ENCODE measurements at places on chromosomes 11 and 22.

DNA sequence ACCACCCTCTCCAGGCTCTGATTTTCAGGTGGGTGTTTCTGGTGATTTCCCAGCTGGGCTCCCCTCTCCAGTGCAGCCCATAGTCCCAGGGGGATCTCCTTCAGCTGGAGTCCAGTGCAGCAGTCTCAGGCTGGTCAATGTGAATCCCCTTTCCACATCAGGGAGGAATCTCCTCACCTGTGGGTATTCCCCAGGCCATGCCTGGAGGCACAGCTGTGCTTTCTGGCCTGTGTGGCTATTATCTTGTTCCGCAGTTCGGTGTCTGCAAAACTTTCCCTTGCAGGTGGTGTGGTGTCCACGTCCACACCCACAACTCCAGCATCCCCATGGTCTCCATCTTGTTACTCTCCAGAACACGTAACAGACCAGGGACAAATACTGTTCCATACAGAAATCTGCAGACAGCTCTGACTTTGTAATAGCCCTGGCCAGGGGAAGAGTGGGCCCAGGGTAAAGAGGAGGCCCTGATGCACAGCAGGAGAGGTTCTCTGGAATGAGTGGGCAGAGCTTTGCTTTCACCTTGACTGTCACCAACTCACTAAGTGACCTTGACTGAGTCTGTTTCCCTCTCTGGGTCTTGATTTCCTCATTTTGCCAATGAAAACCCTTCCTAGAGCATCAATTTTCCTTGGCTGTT, 183.2 kb downstream of the CSNK2A3 start:
- no peak for DNase-seq

- no peak for DNase-seq
Observed at GRCh38 chr11:46049325-46049897, 71.8 kb downstream of the PHF21A start.

DNA sequence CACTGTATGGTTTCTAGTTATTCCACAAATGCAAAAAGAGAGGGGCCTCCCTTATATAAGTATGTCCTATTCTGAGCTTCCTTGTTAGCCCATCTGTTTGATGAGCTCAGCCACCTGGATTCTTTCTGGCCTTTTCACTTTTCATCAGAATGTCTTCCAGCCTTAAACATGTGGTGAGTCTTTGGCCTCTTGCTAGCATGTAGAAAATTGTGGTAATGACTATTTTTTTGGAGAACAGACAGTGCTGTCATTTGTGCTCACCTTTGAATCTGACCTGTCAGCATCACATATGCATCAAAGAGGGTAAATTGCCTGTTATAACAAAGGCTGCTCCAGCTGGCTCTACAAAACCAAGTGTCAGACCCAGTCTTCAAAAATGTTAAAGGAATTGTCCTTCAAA, 558.7 kb downstream of the RAB38 start:
- DNase-seq: no peak

DNA sequence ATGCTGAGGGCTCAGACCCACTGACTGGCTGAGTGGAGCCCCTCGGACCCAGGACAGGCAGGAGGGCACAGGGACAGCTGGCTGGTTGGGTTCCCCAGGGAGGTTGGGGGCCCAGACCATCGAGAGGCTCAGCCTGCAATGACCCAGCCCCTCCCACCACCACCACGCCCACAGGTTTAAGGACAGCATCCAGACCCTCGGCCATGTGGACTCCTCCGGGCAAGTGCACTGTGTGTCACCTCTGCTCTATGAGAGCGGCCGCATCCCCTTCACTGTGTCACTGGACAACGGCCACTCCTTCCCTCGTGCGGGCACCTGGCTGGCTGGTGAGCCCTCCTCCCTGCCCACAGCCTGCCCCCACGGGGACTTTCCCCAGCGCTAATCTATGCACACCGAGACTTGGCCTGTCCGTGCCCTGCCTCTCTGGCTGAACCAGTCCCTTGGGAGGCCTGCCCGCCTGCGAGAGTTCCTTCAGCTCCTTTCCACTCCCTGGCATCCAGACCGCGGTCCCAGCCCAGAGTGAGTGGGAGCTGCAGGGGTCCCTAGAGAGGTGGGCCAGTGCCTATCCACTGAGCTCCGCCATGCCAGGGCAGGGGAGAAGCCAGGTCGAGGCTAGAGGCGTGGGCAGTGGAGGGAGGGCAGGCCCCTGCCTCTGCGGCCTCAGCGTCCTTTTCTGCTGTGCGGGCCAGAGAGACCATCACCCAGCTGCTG, 2.2 kb downstream of the SUSD2 start:
- DNase-seq: no peak

GRCh38 chr11:47560426-47560825, 5.0 kb upstream of the PTPMT1 start:
- DNase-seq: no peak

DNA sequence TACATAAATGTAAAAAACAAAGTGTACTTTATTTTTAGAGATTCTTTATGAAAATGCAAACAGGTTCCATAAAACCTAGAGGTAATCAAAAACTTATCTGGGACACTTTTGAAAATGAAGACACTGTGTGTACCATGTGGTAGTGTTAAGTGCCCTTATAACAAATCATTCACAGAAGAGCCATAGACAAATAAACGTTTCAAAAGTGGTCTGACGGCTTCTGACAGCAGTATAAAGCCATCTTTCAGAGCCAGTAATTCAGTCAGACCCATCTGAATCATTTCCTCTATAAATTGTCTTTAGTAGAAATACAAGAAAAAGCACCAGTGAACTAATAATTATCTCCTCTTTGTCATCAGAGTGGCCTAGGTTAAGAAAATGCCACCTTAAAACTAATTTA, 100.0 kb downstream of the PAX6 start:
- no peak for DNase-seq

GRCh38 chr11:102983486-102983885, 28.0 kb upstream of the MMP13 start:
- DNase-seq: no peak

DNA sequence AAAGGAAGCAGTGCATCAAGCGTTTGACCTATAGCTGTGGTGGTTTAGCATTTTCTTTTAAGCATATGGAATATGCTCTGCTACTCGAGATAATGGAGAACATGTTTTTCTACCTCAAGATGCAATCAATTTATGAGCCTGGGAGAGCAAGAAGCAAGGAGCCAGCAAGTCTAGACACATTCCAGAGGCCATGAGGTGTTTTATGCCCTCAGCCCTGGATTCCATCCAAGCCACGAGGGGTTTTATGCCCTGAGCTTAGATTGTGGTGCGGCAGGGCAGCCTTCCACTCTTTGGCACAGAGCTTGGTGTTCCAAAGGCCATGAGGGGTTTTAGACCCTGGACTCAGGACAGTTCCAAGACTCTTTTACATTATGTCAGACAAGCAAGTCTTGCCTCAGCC, 11.7 kb upstream of the DNAJB13 start:
- DNase-seq: no peak

DNA sequence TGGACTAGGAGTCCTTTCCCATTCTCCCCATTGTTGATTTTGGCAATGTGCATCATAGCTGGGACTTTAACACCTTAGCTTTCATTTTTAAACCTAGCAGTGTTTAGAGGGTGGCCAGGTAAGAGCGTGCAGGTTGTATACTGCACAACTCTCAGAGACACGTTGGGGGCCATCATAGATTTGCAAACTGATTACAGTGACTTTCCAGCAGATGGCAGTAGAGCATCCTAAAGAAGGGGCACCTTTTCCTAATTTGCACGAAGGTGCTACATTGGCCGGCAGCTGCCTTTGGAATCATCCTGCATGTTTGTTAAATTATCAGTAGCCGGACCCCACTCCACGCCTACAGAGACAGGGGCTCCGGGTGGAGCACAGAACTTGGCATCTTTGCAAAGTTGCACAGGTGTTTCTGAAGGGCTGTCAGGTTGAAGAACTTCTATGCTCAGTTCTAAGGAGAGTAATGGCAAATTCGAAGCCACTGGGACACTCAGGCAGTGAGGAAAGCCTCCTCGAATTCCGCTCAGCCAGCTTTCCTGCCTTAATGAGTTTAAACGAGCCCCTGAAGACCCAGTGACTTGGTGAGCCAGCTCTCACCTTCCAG, 7.7 kb downstream of the LHFPL7 start:
- no peak for DNase-seq

- no peak for DNase-seq
Observed at GRCh38 chr22:47332246-47332980, 570.0 kb downstream of the TBC1D22A start.

DNA sequence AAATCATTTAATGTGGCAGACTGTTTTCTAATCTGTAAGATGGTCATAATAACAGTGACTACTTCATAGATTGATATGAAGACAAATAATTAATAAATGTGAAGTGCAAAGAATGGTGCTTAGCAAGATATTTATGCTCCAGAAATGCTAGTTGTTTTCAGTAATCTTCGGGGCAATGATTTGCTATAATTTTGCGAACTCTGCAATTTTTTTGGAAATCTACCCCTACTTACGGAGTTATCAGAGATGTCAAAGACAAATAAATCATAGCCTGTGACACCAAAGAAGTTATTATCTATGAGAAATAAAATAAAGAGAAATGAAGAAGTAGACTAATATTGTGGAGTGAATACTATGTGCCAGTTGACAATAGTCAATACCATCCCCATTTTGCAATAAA, 634.1 kb upstream of the LRRC4C start:
- no peak for DNase-seq

DNA sequence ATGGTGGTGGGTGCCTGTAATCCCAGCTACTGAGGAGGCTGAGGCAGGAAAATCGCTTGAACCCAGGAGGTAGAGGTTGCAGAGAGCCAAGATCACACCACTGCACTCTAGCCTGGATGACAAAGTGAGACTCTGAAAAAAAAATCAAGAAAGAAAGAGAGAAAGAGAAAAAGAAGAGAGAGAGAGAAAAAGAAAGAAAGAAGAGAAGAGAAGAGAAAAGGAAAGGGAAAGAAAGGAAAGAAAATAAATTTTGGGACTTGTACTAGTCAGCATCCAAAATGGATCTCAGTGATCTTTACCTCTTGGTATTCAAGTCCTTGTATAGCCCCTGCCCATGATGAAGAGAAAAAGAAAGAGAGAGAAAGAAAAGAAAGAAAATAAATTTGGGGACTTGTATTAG, 22.2 kb upstream of the PICALM start:
- no peak for DNase-seq

DNA sequence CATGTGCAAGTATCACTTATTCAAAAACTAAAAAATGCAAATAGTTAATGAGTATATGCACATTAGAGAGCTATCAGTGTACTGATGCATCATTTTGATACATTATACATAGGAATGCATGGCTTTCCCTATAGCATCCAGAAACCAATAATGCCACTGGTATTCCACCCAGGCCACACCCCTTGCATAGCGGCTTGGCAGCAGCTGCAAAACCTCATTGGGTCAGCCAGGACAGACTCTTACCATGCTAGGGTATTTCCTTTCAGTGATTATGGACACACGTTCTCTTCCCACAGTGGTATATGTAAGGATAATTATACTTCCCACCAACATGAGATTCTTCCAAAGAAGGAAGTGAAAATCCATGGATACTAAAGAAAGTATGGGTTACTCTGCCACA, 145.9 kb upstream of the PITPNB start:
- DNase-seq: no peak

- DNase-seq: no peak
Observed at GRCh38 chr11:17287058-17287457, 10.5 kb downstream of the NUCB2 start.

DNA sequence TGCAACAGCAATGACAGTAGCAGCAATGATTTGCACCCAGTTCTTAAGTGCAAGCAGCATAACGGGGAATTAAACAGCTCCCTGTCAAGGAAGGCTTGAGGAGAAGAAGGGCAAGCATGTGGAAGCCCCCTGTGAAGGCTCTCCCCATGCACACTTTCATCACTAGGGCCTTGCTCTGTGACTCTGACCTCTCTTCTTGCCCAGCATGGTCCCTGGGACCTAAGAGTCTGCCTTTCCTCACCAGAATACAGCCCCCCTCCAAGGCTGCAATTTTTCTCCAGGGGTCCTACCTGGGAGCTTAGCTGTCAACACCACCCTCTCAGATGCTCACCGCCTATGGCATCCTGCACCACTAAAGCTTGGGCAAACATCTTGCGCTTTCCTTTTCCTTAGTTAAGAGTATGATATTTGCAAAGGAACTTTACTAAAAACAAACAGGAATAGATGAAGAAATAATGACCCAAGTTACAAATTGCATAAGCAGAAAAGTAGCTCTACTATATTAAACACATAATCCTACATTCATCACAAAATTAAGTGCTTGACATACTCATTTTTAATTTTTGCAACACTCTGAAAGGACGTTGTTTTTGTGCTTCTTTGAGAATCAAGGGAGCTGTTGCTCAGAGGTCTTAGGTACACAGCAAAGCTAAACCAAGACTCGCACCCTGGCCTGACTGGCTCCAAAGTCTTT, 187.6 kb downstream of the ADAMTS15 start:
- no peak for DNase-seq

DNA sequence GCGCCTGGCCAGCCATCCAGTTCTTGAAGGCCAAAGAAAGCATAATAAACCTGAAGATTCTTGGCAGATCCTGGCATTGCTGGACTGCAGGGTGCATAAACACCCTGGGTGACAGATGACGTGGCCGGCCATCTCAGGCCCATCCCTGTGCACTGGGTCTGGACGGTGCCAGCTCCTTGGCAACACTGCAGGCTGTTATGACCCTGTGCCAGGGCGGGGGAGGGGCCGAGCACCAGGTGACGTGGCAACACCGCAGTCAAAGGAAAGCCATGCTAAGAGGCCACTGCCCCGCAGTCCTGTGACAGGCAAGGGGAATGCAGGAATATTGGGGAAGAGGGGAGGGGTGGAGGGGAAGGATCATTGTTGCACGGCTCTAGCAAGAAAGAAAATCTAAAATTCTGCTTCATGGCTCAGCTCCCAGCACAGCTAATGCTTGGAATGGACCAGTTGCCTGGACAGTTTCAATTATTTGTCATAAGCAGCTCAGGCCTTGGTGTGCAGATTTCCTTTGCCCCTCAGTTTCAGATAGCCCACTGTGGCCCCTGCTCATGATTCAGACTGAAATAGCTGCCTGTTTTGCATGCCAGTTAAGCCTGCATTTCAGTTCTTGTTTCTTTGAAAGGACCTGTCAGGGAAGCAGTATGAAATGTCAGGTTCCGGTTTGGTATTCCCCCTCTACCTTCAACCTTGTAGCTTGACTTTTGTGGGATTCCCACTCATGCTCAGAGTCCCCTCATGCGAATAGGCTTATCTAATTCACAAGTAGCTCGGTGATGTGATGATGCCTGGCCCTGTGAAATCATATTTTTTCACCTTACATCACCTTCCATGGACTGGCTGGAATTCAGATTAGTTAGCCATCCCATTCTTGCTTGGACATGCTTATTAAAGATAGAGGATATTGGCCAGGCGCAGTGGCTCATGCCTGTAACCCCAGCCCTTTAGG, 29.7 kb upstream of the DDX6 start:
- DNase-seq: peak; percentile 76

GRCh38 chr11:95229199-95229992, 1.6 kb downstream of the SESN3 start:
- peak; percentile 60 for DNase-seq
